ENCODE measurements at places on chromosomes 4 and X. TPM values are rescaled to one million over a fixed set of nuclear protein-coding genes. Genes with fewer than 3 reads are reported as not detected.

RIBC1 gene
- 1.2 TPM for total RNA-seq

DNA sequence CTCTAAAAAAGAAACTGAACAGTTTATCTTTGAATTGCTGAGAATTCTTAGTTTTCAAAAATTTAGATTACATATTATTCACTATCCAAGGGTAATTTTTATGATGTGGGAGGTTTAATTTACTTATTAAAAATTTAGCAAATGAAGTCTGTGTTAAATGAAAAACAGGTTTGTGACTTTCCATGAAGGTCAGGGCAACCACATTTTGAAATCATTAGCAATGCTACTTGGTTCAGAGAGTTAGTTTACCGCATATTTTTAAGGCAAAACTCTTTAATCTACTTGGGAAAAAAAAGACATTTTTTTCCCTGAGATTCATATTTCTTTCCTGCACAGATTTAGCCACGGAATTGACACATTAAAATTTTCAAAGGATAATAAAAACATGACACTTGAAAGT, 37.3 kb upstream of the PRSS12 start:
- no peak for DNase-seq

DNA sequence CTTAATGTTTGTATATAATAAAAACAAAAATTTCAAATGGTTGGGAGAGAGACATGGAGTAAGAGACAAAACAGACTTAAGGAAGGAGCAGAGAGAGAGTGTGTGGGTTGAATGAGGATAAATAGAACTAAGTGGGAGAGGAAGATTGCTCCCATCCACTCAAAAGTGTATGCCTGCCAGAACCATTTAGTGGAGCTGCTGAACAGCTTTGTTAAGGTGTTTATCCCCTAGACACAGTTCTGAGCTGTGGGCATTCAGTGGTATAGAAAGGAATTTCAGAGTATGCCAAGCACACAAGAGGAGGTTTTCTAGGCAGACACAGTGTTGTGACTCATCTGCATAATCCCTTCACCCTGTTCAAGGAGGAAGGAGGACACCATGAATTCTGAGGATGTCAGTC, 508.6 kb upstream of the EPHA5 start:
- no peak for DNase-seq

DNA sequence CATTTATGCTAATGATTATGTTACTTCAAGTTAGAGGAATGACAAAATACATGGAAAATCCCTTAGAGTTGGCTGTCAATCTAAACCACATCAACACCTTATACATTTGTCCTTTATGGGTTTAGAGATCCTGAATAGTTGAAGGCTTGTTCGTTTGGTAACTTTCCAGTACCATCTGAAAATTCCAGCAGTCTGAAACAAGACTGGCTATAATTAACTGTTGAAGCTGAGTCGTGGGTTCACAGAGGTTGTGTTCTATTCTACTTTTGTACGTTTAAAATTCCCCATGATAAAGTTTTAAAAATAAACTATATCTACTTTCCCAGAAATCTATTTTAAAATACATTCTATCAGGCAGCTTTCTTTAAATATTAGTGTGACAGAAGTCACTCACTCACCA, 73.0 kb downstream of the USP46 start:
- DNase-seq: no peak

DNA sequence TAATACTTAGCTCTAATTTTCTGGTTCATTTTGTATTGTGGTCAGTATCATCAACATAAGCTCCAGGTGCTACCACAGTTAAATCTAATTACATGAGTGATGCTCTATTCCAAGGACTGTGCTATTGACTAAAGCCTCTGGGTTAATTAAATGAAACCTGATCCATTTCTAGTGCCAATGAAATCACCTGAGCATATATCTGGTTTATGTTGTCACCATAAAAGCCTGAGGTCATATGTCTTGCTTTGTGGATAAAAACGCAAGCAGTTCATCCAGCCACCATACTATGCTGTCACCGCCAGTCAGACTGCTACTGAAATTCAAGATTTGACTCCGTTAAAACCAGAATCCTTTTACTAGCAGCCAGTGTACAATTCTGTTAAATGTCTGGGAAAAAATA, 64.2 kb upstream of the ZNF518B start:
- DNase-seq: no peak

DNA sequence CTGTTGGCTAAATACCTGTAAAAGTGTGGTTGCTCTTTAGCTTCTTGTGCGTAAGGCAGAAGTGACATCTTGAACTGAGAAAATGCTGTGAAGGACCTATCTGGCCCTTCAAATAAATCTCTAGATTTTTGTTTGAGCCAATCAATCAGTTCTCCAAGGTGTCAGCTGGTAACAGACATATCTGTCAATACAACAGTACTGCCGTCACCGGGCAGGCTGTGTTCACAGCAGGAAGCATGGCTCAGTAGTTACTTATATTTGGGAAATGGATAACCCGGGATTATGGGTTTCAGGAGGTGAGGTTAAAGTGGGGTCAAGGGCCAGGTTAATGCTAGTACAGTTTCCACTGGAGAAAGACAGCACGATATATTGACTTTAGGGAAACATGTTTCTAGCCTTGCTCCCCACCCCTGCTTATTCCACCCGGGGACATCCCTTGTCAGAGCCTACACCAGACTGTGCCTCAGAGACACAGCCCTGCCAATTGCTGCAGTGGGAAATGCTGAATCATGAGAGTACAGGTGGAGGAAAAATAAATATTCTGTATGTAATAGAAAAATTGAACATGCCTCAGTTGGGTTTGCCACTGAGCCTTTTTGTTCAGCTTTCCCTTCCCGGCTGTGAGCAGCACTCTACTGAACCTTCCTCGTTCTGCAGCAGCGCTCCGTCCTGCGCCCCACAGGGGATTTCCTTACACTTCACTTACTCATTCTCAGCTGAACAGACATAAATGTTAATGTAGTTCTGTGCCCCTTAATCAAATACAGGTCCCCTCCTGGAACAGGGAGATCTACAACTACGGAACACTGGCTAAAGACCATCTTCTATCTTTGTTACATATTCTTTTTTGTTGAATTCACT, 121.1 kb downstream of the MGST2 start:
- DNase-seq: no peak

- no peak for DNase-seq
These were observed 39.6 kb downstream of the DKK2 start for GRCh38 chr4:106996490-106996889.

DNA sequence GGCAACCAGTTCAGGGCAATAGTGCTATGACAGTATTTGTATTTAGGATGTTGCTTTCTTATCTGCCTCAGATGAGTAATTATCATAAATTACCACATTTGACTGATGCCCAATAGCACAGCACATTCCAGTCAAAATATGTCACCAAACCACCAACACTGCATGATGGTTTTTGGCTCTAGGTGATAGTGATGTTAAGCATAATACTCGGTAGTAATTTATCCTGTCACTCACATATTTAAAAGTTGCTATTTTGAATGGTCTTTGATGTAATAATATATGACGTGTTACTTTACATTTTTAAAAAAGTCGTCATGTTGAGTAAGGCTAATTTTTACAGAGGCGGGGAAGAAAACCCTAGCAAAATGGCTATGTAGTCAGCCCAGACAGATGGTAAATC, 42.5 kb downstream of the UNC5C start:
- no peak for DNase-seq

Data from activated naive CD8-positive, alpha-beta T cell treated with anti-CD3 and anti-CD28 coated beads, Interleukin-2, amount 10 ng/mL, durations not matched to agents 7 days and 5 days (primary cell).